GM23338 (cell line): ENCODE measurements at places on chromosomes 1 and 21. TPM values are rescaled to one million over a fixed set of nuclear protein-coding genes. Genes with fewer than 3 reads are reported as not detected.
A peak's percentile ranks its signal among the peaks of the same experiment; 100 is the strongest.

- no peak for DNase-seq
Observed at GRCh38 chr1:44676484-44677200, 2.1 kb downstream of the ARMH1 start.

- DNase-seq: no peak
Observed at GRCh38 chr21:31898933-31899630, 26.3 kb downstream of the HUNK start.

- DNase-seq: no peak
Observed at GRCh38 chr1:54846716-54847284, 40.2 kb downstream of the DHCR24 start.

Gene SMAP2
- polyA plus RNA-seq: 2.9 and 3.0 TPM in 2 replicates

- no peak for DNase-seq
Observed at GRCh38 chr1:150963321-150964163, 11.1 kb downstream of the CERS2 start.

Gene GBP6
- polyA plus RNA-seq: not detected in 2 replicates

DNA sequence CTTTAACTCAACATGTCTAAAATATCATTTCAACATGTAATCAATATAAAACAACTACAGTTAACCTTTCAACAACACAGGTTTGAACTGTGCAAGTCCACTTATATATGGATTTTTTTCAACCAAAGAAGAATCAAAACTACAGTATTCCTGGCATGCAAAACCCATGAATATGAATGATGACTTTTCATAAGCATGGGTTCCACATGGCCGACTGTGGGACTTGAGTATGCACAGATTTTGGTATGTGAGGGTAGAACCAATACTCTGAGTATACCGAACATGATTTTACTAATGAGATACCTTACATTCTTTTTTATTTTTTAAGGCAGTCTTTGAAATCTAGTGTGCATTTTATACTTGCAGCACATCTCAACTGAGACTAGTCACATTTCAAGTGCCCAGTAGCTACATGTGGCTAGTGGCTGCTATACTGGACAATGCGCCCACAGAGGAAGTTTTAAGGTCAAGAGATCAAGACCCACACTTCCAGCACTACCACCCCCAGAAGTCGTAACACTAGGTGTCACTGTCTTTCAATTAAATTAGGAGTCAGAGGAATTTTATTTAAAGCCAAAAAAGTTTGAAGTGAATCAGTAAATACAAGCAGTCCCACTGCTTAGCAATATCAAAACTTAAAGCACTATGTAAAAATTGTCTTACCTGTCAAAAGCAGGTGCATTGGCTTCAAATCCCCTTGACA lies 40.0 kb downstream of the SYNJ1 start:
- peak; percentile 52 for DNase-seq

Gene CLDN14
- not detected in 2 replicates for polyA plus RNA-seq

GRCh38 chr1:177211231-177211630 lies 40.5 kb downstream of the BRINP2 start:
- no peak for DNase-seq

- DNase-seq: no peak
Observed at GRCh38 chr1:109535481-109535880, 4.2 kb upstream of the GPR61 start.

GRCh38 chr1:161229896-161230295 lies 4.0 kb downstream of the TOMM40L start:
- peak; percentile 65 for DNase-seq

DNA sequence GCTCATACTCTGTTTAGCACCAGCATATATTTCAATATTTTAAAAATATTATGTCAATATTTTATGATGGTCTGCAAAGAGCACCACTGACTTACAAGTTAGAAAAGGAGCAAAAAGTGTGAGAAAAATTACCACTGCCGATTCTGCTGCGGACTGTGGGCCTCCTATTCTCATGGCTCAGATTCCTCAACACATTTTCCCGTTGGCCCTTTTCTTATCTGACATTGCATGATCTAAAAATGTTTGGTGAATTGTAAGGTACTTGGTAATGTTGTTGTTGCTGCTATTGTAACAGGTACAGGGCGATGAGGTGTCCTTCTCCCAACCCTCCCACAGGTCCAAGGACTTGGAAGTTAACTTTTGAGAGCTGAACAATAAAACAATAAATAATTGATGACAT lies 737 bp downstream of the C1orf162 start:
- no peak for DNase-seq

DNA sequence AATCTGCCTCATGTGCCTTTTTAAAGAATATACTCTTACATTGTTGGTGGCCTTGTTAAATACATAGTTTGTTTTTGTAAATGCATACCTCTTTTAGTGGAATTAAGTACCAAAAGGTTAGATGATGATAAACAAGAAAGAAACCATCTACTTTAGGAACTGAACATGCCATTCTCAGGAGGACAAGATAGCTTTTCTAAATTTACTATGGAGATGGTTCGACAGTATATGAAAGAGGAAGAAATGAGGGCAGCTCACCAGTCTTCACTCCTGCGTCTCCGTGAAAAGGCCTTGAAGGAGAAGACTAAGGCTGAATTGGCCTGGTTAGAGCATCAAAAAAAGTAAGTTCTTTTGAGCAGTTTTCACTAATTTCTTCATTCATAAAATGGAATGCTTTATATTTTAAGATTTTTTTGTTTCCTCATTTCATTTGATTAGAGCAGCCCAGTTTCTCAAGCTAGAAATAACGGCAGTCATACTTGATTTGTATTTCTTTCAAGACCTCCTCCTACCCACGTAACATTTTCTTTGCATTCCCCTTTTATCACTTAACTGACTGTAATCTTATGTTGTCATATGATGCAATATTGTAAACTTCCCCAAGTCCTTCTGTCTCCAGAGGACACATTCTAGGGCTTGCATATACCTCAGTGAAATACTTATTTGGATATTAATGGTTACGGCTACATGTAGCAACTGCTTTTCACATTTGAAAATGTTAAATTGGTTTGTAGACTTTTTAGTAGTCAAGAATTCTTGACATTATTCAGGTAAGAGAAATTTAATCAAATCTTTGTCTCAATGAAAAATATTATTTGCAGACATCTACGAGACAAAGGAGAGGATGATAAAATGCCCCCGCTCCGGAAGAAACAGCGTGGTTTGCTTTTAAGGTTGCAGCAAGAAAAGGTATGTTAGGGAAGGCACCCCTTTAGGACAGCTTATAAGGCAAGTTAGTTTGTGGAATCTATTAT lies 99.3 kb downstream of the CEP350 start:
- no peak for DNase-seq

DNA sequence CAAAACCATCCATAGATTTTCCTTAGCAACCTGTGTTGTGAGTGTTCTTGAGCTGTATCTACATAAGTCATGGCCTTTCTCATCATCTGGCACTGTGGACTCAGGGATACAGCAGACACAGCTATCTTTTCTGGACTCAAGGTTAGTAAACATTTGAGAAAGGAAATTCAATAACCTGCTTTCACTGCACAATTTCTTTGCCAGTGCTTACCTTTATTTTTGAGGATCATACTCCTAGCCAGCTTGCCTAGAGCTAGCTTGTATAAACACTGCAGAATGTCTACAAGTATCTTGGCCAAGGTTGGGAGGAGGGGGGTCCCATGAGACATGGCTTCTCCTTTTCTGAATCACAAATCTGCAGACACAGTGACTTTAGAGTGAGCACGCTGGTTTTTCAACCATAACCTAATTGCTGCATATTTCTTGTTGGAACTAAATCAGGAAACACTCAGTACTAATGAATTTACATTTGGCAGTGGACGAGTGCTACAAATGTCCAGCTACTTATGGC lies 27.2 kb downstream of the ADAMTS5 start:
- DNase-seq: no peak

DNA sequence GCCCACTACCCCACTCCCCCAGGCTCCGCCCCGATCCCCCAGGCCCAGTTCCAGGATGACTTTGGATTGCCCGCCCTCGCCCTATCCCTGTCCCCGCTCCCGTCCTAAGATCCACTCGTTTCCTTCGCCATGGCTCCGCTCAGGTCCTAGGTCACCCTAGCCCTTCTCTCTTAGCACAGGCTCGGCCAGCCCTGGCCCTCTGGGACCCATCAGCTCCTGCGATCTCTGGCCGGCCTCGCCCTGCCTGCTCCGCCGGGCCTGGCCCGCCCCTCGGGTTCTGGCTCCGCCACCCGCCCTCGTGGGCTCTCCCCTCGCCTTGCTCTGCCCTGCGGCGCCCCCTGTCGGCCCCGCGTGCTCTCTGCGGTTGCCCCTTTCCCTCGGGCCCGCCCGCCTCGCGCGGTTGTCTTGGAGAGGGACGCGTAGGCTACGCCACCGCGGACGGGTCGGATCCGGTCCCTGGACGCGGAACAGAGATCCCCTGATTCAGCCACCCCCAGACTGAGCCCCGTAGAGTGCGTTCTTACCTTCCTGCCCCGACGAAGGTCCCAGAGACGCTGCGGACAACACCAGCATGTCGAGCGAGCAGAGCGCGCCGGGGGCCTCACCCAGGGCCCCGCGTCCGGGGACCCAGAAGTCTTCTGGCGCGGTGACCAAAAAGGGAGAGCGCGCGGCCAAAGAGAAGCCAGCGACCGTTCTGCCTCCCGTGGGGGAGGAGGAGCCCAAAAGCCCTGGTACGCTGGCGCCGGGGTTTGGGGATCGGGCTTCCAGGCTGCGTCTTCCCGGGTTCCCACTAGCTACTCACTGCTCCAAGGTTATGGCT lies at the start of gene LRRC71:
Gene LRRC71 (plus strand): TSS at position 400 of the 820 bp plus-strand sequence. CDS start 172 bp downstream, at position 572.
- DNase-seq: peak; percentile 94
